ENCODE measurements at places on chromosomes 11 and 22.

DNA sequence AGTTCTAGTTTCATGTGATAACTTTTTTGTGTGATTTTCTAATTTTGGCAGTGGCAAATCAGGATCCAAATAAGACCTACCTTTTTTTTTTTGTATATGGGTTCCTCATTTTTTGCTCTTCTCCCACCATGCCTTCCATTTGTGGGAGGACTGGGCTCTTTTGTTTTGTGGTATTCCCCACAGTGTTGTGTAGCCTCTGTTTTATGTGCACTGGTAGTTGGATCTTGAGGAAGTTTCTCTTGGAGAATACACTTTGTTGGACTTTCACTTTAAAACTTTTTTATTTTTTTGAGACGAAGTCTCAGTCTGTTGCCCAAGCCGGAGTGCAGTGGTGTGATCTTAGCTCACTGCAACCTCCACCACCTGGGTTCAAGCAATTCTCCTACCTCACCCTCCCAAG is 39.7 kb downstream of the PPP6R3 start:
- DNase-seq = no peak

- DNase-seq = no peak
These were observed 36.9 kb downstream of the PACS1 start for GRCh38 chr11:66106786-66107599.

- DNase-seq = no peak
These were observed 68.2 kb upstream of the NECTIN1 start for GRCh38 chr11:119797123-119797611.

DNA sequence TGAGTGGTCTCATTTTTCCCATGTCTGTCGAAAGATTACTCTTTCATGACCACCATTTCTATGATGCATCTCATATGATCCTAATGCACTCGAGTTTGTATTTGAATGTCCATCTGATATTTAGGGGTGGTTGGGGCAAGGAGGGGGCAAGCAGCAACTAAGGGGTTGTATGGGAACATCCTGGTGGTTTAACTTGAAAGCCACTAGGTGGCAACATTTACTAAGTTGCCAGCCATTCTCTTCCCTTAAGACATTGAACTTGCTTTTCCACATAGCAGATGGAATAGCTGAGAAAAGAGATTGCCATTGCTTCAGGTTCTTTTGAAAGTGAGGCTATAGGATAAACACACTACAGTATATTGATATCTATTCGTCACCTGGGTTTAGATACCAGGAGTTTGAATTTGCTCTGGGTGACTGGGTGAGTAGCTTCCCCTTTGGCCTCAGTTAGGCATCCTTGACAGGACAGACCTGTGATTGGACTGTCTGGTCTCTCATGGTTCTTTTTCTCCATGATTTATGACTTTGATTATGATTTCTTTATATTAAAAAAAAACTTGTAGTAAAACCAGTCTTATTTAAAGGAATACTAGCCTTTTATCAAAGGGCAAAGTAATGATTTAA is 32.4 kb downstream of the NF2 start:
- peak; percentile 81 for DNase-seq

DNA sequence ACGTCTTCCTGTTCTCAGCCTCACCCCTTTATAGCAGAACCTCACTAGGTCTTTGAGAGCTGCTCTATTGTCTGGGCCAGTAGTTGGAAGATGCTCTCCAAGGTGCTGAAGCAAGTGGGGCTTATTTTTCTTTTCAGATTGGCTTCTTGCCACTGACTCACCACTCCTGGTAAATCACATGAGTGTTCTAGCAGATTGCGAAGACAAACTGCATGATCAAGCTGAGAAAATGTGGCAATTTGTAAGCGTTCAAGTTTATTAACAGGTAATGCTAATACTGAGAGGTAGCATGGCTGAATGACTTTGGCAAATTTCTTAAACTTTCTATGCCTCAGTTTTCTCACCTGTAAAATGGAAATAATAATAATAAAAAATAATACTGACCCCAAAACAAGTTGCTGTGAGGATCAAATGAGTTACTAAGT is 59.2 kb downstream of the CACNG2 start:
- DNase-seq = peak; percentile 96

DNA sequence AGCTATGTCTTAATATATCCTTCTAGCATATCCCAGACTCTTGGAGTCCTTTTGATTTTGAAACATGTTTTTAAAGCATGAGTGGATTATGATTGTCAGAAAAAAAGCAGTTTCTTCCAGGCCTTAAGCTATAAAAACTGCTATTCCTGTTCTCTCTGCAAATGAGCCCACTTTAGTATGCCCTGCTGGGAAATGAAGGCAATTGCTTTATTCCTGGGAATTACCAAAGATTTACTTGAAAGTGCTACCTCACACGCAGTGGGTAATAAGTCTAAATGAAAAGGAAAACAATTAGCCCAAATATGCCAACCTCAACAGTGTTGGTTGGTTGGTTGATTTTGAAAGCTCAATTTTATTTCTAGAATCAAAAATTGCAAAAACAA is 17.2 kb upstream of the RCN1 start:
- DNase-seq = no peak

GRCh38 chr11:62439785-62440602 is 21.2 kb downstream of the SCGB1A1 start:
- DNase-seq = no peak
